Activated naive CD4-positive, alpha-beta T cell treated with anti-CD3 and anti-CD28 coated beads, Interleukin-2, amount 50 U/mL, for 72 hours (primary cell): ENCODE measurements at places on chromosomes 12 and 14.

DNA sequence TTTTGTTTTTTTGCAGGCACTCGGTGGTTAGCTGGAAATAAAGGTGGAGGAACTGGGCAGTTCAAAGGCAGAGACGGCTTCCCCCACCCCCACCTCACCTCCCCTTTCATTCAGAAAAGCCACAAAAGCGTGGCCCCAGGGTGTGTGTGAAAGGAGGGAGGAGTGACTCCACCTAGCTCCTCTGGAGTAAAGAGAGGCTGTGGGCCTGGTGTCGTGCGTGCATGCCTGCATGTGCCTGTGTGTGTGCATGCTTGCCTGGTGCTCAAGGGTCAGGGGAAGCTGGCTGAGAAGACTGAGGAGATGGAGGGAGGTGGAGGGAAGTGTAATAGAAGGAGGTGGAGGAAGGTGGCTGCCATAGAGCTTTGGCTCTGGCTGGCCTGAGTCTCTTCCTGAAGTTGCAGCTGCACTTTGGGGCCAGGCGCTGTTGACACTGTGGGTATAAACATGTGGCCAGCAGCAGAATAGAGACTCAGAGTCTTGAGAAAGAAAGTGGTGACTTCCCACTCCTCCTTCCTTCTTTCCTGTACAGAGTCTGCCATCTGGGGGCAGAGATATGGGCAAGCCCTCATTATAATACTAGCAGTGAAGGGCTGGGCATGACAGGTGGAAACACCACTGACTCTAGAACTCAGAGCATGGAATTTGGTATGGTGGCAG lies 36.9 kb upstream of the SINHCAF start:
- no peak for DNase-seq

GRCh38 chr12:57576613-57577160 lies 14.3 kb upstream of the PIP4K2C start:
- DNase-seq = peak; percentile 11

- DNase-seq = no peak
These were observed 17.4 kb upstream of the SALL2 start for GRCh38 chr14:21543521-21543960.

- no peak for DNase-seq
These were observed 25.9 kb upstream of the PRKD1 start for GRCh38 chr14:29953501-29953900.

DNA sequence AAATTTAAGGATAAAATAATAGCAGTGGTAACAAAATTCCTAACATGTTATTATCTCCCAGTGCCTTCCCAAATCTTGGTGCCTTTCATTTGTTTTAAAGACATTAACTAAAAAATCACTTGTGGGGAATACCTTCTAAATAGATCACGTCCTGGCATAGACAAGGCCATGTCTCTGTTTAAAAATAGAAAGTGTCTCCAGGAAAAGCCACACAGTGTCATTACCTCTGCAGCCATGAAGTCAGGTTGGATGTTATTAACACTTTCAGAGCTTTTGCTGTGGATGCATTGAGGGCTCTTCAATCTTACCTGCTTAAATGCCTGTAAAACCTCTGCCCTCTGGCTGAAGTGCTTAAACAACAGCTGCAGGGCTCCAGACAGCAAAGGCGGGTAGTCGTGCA lies 211.1 kb downstream of the ITPR2 start:
- no peak for DNase-seq

DNA sequence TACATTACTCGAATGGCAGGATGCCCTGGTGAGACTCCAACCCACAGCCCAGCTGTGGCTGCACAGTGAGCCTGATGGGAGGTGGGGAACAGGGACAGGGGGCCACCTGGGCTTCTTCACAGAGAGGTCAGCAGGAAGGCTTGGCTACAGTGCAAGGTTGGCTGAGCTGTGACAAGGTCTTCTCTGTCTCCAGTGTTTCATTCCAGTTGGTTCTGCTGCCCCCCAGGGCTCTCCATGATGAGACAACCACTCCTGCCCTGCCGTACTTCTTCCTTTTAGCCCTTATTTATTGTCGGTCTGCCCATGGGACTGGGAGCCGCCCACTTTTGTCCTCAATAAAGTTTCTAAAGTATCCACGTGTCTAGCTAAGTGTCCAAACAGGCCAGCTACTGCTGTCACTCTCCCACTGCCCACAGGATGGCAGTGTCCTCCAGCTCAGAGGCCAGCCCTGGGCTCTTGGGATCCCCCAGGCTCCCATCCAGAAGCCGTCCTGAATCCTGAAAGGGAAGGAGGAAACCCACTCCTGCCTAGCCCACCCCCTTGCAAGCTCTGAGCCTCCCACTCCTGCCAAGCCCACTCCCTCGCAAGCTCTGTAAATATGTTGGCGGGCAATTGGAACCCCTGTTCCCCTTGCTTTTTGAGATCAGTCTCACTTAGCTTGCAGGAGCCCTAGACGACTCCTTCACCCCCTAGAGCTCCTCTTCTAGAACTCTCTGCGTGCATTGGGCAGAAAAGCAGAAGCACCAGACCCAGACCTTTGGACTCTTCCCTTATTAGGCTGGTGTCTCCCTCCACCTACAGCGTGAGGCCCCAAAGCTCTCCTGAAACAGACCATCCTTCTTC lies 5.4 kb downstream of the C1QL4 start:
- DNase-seq = no peak

- no peak for DNase-seq
These were observed 127.2 kb downstream of the BBS10 start for GRCh38 chr12:76220980-76221379.

GRCh38 chr14:102086709-102086971 lies 204 bp downstream of the HSP90AA1 start:
- DNase-seq = no peak
